ENCODE measurements at places on chromosomes 5 and 9. TPM values are rescaled to one million over a fixed set of nuclear protein-coding genes. Genes with fewer than 3 reads are reported as not detected.
A peak's percentile ranks its signal among the peaks of the same experiment; 100 is the strongest.

- no peak for DNase-seq
Measured at GRCh38 chr5:118968406-118968911, 19.9 kb downstream of the DTWD2 start.

GRCh38 chr9:97895695-97896332 lies 26.5 kb downstream of the TRMO start:
- DNase-seq, result no peak

GRCh38 chr9:32587901-32588300 lies 14.9 kb upstream of the NDUFB6 start:
- no peak for DNase-seq

- no peak for DNase-seq
Measured at GRCh38 chr9:87197349-87198130, 250.2 kb upstream of the GAS1 start.

DNA sequence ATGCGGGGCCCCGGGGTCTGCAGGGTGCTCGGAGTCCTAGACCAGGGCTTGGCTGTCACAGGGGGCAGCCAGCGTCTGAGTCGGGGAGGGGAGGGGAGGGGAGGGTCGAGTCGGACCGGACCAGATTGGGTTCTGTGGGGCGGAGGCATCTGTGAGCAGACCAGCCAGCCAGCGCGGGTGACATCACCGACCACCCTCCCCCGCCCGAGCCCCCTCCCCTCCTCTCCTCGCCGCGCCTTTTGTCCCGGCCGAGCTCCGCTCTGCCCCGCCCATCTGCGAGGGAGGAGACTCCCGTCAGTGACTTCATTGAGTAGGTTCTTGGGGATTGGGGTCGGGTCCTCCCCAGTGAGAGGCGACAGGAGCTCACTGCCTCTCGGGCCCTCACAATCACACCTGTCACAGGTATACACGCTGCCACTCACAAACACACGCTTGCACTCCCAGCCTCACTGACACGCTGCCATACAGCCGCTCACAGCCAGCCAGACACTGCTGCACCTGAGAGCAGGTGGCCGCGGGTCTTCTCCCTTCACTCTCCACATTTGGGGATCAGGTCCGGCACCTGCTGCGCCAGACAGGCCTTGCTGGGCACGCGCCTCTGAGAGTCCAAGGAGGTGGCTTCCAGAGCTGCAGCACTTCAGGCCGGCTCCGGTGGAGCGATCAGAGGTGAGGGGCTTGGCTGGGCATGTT lies 546 bp downstream of the DNAJB5 start:
- DNase-seq, result peak; percentile 63

F2R gene
- 63.0 TPM for polyA plus RNA-seq

GRCh38 chr5:169169783-169170182 lies 131.2 kb downstream of the SLIT3 start:
- DNase-seq, result no peak

NSG2 gene
- 0.59 TPM for polyA plus RNA-seq

ADGRD2 gene
- polyA plus RNA-seq, result not detected

DNA sequence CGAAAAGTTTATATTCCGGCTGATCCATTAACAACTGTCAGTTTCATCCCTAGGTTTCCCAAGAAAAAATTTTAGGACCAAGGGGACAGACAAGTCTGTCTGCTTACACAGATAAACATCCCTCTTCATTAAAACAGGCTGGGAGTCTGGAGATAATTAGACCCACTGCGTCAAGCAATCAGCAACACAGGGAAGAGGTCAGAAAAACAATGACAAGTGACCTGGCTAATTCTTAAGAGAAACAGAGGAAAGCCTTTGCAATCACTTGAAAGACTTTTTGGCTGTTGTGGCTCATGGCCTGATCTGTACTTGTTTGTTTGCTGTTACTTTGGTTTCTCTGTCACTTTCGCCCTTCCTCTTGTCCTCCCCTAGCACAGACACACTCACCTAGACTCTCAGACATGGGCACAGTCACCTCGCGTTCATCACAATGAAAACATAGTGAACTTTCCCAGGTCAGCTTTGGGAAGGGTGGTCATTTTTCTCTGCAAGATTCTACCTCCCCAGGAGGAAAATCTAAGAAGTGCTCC lies 2.9 kb upstream of the CCDC192 start:
- no peak for DNase-seq

DNA sequence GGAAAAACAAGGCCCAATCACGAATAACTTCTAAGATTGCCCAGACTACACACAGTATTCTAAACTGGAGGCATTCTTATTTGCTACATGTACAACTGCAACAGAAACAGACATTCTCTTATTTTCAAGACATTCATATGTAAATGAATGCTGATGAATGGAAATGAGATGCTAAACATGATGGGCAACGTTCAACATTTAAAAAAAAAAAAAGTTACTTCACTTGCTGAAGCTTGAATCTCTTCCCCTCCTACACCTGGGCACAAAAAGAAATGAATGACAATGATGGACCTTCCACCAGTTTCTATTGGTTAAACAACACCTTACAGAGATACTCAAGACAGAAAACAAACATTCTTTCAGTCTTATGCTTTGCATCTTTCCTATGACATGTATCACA lies 160.5 kb downstream of the BNC2 start:
- DNase-seq, result no peak

DNA sequence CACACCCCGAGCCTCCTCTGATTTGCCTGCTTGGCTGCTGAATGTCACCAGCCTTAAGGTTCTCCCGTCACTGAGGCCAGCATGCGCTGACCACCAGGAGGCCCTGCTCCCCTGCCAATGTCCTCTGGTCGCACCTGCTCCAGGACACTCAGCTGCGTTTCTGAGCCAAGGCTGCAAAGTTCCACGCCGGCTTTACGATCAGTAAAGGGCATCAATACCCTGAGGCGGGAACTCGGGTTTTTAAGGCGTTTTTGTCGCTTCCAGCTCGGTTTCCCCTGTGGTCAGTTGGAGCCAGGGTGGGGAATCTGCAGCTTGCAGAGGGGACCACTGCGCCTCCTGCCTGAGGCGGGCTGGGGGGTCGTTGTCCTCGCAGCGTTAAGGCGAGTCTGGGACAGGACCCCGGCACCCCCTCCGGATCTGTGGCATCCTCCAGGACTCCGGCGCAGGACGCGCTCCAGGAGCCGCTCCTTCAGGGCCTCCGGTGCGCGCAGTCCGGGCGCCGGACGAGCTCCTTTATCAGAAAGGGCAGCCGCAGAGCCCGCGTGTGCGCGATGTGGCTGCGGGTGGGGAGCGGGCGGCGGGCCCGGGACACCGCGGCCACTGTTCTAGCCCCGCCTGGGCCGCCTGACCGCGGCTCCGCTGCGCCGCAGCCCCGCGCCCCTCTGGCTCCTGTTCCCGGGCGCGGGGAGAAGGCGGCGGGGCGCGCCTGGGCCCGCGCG lies 24.1 kb upstream of the FLT4 start:
- DNase-seq, result no peak

LRRC19 gene
- 18.1 TPM for polyA plus RNA-seq

DNA sequence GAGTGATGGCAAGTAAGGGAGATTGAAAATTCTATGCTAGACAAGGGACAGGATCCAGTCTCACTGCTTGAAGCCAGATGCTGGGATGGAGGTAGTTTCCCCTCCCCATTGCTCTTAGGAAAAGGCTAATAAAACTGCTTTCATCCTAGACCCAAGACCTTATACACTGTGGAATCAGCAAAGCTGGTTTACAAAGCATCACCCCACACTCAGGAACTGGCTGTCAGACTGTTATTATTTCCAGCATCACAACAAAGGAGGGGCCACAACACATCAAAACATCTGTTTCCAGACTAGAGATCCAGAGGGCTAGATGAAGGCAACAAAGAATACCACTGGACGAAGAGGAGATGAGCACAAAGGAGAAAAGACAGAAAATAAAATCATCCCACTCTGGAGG lies 364.6 kb upstream of the PTGER4 start:
- DNase-seq, result no peak

DNA sequence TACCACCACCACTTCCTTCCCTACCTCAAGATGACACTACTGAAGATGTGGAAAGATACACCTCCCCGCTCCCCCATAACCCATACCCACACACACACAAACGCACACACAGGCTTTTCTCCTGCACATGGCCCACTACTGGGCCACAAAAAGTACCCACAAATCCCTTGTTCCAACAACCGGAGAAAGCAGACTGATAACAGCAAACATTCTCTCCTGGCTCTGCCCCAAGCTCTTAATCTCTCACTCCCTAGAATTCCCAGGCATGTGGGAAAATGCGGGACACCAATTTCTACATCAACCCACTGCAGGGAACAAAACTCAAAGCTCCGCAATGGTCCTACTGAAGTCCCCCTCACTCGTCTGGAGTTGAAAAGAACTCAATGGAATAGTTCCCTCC lies 611.0 kb upstream of the KLF4 start:
- DNase-seq, result no peak

ZBED3 gene
- polyA plus RNA-seq, result 29.1 TPM

- DNase-seq, result no peak
Measured at GRCh38 chr5:133848341-133848811, 120.0 kb downstream of the C5orf15 start.

DNA sequence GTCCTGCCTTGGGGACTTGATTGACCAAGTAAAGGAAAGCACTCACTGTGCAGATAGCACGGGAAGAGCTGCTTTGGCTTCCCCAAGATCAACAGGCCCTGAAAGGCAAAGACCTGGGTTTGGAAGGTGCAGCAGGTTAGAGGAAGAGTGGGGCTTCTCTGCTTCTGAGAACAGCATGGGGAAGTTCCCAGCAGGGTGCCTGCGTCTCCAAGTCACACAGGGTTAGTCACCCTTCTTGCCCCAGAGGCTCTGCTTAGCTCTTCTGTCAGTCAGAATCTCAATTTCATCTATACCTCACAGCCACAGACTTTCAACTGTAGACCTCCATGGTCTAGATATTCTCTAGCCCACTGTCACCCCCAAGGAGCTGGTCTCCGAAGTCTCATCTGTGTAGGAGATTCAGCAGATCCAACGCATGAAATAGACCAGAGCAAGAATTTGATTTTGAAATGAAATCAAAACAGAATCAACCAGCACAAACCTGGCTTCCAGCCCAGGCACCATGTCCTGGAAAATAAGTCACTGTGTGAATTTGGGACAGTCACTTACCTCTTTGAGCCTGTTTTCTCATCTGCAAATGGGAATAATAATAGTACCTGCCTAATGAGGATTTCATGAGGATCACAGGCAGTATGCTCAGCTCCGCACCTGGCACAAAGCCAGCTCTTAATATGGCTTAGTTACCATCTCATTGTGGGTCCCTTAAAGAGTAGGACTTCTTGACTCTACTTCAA lies 64.0 kb downstream of the SFXN1 start:
- no peak for DNase-seq

DNA sequence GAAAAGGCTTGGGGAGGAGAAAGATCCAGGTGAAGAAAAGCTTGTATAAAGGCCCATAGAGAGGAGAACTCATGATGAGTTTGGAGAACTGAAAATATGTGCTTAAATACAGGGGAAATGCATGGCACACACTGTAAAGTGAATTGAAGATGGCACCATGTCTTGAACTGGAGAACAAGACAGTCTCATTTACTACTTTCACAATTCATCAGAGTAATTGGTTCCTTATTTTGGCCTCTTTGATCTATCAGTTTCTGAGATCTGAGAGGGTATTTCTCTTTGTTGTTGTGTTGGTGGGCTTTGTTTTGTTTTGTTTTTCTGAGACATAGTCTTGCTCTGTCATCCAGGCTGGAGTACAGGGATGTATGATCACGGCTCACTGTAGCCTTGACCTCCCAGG lies 98.2 kb downstream of the CEMIP2 start:
- no peak for DNase-seq

DNA sequence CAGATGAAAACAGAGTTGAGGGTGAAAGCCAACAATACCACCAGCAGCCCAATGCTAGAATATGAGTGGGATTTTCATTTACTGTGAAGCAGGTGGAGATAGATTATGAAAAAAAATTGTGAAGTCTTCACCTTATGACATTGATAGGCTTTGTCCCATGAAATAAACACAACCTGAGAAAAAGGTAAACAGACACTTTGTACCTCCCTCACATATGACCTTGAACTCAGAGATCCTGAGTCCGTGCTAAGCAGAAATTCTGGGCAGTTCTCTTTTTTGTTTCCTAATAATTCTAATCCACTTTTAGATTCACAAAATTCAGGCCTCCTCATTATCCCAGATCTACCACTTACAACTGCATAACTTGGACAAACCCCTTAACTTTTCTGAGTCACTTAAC lies 127.3 kb upstream of the RORB start:
- DNase-seq, result no peak

DNA sequence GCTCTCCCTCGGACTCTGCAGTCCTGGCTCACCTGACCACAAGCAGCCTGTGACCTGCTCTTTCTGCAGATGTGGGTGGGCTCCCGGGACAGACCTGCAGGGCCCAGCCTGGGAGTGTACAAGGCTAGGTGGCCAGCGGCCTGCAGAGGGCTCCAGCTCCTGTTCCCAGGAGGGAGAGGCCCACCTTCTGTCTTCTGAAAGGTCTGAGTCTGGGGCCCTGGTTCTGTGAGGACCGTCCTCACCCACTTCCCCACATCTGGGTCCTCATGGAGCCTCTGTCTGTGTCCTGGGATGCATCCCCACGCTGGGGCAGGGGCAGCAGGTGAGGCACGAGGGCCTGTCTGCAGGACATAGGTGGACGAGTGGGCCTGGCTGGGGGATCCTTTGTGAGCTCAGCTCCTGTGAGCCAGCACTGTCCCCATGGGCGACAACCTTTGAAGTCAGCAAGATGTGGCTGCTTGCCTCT lies 43.7 kb downstream of the PHF2 start:
- no peak for DNase-seq

DNA sequence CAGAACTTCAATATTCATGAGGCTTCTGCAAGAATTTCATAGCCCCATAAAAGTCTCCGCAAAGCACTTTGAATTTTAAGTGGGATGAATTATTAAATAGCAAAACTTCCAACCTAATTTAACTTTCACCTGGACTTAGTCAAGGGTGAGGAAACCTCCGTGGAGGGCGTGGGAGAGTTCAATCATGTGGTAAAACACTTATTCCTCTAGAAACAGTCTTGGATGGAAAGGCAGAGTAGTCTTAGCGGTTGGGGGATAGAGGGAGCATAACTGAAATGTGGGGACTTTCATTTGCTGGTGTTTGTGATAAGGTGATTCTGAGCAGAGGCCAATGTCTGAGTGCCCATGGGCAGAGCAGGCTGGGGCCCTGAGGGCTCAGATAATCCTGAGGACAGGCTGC lies 241.9 kb downstream of the IRX1 start:
- no peak for DNase-seq

GRCh38 chr5:111135363-111135762 lies 43.2 kb downstream of the WDR36 start:
- no peak for DNase-seq

DNA sequence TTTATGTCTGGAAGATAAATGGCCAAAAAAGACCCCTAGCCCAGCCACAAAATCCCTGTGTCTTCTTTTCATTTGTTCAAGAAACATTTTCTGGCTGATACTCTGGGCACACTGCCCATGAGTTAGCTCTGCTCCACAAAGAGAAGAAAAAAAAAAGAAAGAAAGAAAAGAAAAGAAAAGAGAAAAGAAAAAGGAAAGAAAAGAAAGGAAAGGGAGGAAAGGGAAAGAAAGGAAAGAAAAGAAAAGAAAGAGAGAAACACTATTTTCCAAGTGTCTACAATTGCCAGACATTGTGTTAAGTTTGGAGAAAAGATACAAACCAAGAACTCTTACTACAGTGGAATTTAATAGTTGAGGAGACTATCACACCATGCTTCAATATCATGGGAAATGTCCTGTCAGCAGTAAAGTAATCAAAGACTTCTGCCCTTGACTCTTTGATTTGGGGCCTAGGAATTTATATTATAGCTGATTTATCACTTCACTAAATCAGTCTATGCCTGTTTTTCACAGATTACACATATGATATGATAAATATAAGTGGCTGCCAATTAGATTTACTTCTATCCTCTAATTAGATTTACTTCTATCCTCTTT lies 3.0 kb downstream of the TRMO start:
- DNase-seq, result no peak

DRD1 gene
- not detected for polyA plus RNA-seq

- no peak for DNase-seq
Measured at GRCh38 chr5:181189962-181190710, 14.9 kb downstream of the TRIM7 start.
